Colonic mucosa (tissue), 4 donors: ENCODE measurements at places on chromosomes 7 and 10.

GRCh38 chr10:122513053-122513452, 47.5 kb upstream of the DMBT1 start:
- no peak overlapping the region for H3K4me3 ChIP-seq
- H3K36me3 ChIP-seq: no peaks in the 10 kb centered on the region
- DNase-seq: no peak
- no peaks in the 10 kb centered on the region for H3K4me1 ChIP-seq
- H3K27ac ChIP-seq: no peak overlapping the region
- H3K27me3 ChIP-seq: no peaks in the 10 kb centered on the region

GRCh38 chr7:47186316-47186715, 395.6 kb downstream of the TNS3 start:
- no peaks in the 10 kb centered on the region for H3K27me3 ChIP-seq
- H3K36me3 ChIP-seq: no peaks in the 10 kb centered on the region
- H3K4me1 ChIP-seq: peaks cover 5% of the 10 kb centered on the region
- H3K27ac ChIP-seq: no peak overlapping the region

GRCh38 chr7:32224276-32224675, 154.1 kb upstream of the PDE1C start:
- no peaks in the 10 kb centered on the region for H3K4me1 ChIP-seq
- H3K27me3 ChIP-seq: no peaks in the 10 kb centered on the region
- H3K4me3 ChIP-seq: no peak overlapping the region
- no peak for DNase-seq
- H3K36me3 ChIP-seq: no peaks in the 10 kb centered on the region

DNA sequence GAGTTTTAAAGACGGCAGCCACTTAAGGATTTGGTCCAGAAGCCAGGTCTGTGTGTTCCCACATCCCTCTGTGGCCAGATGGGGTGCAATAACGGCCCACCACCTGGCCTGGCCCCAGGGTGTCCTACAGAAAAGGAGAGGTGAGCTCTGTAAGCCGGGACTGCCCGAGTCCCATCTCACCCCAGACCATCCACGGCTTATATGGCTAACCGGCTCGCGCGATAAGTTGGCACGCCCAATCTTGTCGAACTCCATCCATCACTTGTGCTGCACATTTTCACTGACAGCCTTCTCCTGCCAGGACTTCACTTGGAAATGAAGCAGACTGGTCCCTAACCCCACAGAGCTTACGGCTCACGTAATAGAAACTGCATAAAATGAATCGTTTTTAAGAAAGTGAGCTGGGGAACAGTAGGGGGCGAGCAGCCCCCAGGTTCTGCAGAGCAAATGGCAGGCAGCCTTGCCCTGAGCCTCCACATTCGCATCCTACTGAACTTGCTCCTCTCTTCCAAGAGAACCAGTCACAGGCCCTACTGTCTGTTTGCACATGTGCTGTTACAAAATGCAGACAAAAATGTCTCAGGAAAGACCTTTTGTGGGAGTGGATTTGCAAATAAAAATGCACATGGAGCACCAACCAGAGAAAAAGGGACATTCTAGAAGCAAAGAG, 98.2 kb downstream of the TNS3 start:
- H3K36me3 ChIP-seq: no peaks in the 10 kb centered on the region
- H3K4me3 ChIP-seq: no peak overlapping the region
- H3K4me1 ChIP-seq: peaks cover 29% of the 10 kb centered on the region
- H3K27me3 ChIP-seq: no peaks in the 10 kb centered on the region
- H3K27ac ChIP-seq: no peak overlapping the region

DNA sequence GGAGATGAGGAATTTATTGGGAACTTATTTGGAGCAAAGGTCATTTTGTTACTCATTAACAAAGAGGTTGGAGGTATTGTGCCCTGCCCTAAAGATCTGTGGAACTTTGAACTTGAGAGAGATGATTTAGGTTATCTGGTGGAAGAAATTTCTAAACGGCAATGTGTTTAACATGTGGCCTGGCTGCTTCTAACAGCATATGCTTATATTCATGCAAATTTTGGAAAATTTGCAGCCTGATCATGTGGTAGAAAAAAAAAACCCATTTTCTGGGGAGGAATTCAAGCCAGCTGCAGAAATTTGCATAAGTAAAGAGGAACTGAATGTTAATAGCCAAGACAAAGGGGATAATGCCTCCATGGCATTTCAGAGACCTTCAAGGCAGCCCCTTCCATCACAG, 10.7 kb upstream of the PANK1 start:
- no peaks in the 10 kb centered on the region for H3K27me3 ChIP-seq
- H3K27ac ChIP-seq: no peak overlapping the region
- no peak for DNase-seq
- H3K4me3 ChIP-seq: no peak overlapping the region
- no peaks in the 10 kb centered on the region for H3K4me1 ChIP-seq

DNA sequence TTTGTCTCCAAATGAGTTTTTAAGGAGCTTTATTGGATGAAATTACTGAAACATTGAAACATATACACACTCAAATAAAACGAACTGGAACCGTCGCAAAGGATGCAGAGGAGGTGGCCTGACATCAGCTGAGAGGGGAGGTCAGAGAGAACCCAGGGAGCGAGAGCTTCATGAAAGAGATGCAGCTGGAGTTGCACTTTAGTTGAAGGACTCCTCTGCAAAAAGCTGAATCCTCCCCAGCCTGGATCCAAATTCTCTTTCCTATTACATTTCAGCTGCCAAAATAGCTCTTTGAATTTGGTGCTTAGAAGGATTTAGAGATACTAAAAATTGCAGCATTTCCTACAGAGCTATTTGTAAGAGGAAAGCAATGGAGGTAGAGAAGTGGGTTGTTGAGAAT, 140.0 kb upstream of the DPP6 start:
- no peak overlapping the region for H3K4me3 ChIP-seq
- H3K27ac ChIP-seq: no peak overlapping the region
- H3K4me1 ChIP-seq: no peaks in the 10 kb centered on the region

GRCh38 chr7:2063563-2064260, 169.0 kb downstream of the MAD1L1 start:
- no peak overlapping the region for H3K27ac ChIP-seq
- peaks cover 8% of the 10 kb centered on the region for H3K4me1 ChIP-seq
- no peaks in the 10 kb centered on the region for H3K36me3 ChIP-seq
- no peaks in the 10 kb centered on the region for H3K27me3 ChIP-seq

- no peaks in the 10 kb centered on the region for H3K27me3 ChIP-seq
- H3K4me1 ChIP-seq: no peaks in the 10 kb centered on the region
- H3K36me3 ChIP-seq: no peaks in the 10 kb centered on the region
- no peak overlapping the region for H3K27ac ChIP-seq
Observed at GRCh38 chr7:126716321-126716720, 536.4 kb downstream of the GRM8 start.

DNA sequence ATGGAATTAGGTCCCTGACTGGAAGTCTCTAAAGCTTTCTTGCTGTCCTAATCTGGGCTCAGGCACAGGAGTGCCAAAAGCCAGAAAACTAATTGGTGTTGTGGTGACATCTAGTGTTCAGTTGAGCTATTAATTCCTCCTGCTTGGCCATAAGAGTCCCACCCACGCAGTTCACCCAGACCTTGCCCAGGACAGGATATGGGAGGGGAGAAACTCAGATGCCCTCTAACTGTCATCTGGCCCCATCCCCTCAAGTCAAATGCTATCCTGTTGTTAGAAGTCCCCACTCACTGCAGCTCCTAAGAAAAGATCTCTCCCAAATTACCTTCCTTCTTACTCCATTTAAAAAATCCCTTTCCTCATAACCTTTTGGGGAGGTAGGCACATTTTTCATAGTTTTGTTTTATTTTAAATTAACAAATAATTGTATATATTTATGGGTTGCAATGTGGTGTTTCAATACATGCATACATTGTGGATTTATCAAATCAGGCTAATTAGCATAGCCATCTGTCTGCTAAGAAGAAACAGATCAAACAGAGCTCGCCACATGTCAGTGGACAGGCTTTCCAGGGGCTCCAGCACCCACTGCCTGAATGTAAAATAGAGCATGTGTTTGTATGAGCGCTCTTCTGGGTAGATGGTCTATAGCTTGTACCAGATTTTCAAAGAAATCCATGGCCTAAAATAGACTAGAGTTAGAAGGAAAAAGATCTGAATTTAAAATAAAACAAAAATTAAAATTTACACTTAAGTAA, 84.0 kb downstream of the GSAP start:
- no peaks in the 10 kb centered on the region for H3K4me1 ChIP-seq
- H3K4me3 ChIP-seq: no peak overlapping the region
- H3K27me3 ChIP-seq: no peaks in the 10 kb centered on the region
- no peak overlapping the region for H3K27ac ChIP-seq
- DNase-seq: peak; percentile 63

- no peak overlapping the region for H3K4me3 ChIP-seq
- H3K27me3 ChIP-seq: no peaks in the 10 kb centered on the region
- no peaks in the 10 kb centered on the region for H3K4me1 ChIP-seq
- no peak for DNase-seq
- H3K36me3 ChIP-seq: no peaks in the 10 kb centered on the region
- H3K27ac ChIP-seq: no peak overlapping the region
Observed at GRCh38 chr10:70927189-70927943, 39.0 kb upstream of the PCBD1 start.

- DNase-seq: no peak
- H3K4me1 ChIP-seq: no peaks in the 10 kb centered on the region
- no peak overlapping the region for H3K27ac ChIP-seq
- H3K36me3 ChIP-seq: no peaks in the 10 kb centered on the region
- H3K27me3 ChIP-seq: no peaks in the 10 kb centered on the region
Observed at GRCh38 chr10:104966563-104967297, 325.6 kb downstream of the SORCS3 start.

DNA sequence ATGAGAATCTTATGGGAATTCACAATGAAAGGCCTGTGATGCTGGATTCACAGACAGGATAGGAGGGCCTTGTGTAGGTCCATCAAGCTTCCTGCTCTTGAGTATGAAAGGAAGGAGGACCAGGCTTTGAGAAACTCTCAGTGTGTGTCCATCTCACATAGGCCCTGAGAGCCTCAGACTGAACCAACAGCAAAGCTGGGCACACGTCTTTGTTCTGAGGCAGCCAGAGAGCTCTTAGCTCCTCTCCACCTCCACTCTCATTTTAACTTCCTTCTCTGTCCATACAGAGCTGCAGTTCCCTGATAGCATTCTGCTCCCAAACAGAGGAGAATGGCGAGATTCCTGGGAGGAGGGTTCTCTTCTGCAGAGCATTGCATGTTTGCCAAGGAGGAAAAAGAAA, 515.6 kb downstream of the CALN1 start:
- H3K4me1 ChIP-seq: no peaks in the 10 kb centered on the region
- no peak overlapping the region for H3K4me3 ChIP-seq
- H3K27ac ChIP-seq: no peak overlapping the region
- H3K27me3 ChIP-seq: no peaks in the 10 kb centered on the region

DNA sequence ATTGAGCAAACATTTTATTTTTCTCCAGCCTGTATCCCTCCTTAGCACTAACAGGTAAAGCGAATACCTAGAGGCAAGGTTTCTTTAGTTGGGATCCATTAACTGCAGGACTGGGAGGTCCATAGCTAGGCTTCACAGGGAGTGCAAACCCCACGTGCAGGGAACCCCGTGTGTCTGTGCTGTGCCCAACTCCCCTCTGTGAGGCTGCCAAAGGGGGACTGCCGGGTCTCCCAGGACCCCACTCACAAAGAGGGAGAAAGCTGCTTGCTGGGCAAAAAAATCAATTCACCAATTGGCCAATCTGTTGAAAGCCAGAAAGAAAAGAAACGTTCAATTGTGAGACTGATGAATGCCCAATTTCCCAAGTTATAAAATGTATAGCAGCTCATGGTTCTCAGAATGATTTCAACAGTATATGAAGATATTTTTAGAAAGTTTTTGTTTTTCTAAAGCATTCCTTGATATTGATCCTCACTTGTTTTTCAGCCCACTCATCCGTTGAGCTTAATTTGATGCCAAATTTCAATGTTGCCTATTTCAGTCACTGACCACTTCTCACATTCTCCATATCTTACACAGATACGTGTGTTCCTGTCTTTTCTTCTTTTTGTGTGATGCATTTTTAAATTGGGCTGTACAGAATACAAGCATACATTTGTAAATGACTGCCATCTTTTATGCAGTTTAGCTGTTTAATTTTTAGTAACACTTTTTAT, 202.7 kb upstream of the PRSS58 start:
- H3K27me3 ChIP-seq: no peaks in the 10 kb centered on the region
- H3K4me1 ChIP-seq: no peaks in the 10 kb centered on the region
- DNase-seq: no peak
- H3K27ac ChIP-seq: no peak overlapping the region
- no peaks in the 10 kb centered on the region for H3K36me3 ChIP-seq
- no peak overlapping the region for H3K4me3 ChIP-seq

DNA sequence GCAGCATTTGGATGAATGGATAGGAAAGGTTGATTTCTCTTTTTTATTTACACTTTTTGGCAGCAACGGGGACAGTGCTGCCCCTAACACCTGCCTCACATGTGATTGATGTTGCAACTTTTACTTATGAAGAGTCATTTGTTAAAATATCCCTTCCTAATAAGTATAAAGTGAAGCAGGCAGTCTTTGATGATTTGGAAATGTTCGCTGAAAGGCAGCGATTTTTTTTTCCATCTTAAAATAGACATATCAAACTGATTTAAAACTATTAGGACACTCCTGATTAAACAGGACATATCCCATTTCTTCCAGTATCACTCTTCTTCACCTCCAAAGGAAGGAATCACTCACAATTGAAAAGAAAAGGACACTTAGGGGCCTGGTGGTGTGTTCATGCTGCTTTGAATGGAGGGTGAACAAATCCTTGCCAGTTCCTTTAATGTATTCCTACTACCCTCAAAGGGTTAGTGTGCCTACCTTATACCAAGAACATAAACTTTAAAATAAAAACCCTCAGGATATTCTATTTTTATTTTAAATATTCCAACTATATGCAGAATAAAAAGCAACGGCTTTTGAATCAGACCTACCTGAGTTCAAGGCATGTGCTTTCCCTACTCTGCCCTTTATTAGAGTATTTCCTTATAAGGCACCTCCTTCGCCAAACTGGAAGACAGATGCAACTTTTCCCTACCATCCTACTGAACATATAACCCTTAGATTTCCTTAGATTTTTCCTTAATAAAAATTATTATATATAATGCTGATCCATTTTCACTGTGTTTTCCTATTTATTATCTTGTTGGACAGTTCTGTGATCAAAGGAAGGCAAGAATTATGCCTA, 1.1 kb downstream of the ADK start:
- no peaks in the 10 kb centered on the region for H3K27me3 ChIP-seq
- no peaks in the 10 kb centered on the region for H3K4me1 ChIP-seq
- no peaks in the 10 kb centered on the region for H3K36me3 ChIP-seq
- DNase-seq: no peak

GRCh38 chr10:84696610-84697009, 368.2 kb downstream of the CCSER2 start:
- no peaks in the 10 kb centered on the region for H3K4me1 ChIP-seq
- no peaks in the 10 kb centered on the region for H3K36me3 ChIP-seq
- H3K4me3 ChIP-seq: no peak overlapping the region
- H3K27me3 ChIP-seq: no peaks in the 10 kb centered on the region
- DNase-seq: no peak
